ENCODE measurements at places on chromosomes 6 and 20.
A peak's percentile ranks its signal among the peaks of the same experiment; 100 is the strongest.

DNA sequence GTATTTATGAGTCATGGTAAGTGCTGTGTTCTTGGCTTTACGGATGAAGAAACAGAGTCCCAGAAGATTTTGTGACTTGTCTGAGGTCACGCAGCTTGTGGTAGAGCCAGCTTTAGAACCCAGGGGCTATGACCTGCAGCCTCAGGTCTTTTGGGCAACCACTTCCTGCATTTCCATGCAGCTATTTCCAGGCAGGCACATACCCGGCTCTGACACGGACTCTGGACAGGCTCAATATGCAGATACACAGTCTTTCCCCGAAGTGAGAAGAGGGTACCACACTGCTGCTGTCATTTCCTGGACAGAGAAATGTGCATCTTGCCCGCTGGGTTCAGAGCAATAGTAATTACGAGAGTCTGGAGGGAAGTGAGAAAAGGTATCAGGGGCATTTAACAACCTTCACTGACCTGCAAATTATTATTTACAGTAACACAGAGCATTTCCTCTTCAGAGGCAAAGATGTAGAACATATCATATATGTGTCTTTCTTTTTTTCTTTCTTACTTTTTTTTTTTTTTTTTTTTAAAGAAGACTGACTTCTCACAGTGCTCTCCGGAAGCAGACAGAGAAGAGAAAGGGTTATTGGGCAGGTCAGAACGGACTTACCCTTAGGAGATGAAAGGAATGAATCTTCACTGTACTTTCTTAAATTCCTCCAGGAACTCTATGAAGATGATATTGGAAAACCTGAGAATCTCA is 185.1 kb downstream of the CLIC5 start:
- no peak for DNase-seq

- DNase-seq: no peak
Measured at GRCh38 chr20:19605786-19606485, 152.1 kb upstream of the RIN2 start.

- DNase-seq: no peak
Measured at GRCh38 chr6:53854843-53855567, 60.2 kb downstream of the LRRC1 start.

DNA sequence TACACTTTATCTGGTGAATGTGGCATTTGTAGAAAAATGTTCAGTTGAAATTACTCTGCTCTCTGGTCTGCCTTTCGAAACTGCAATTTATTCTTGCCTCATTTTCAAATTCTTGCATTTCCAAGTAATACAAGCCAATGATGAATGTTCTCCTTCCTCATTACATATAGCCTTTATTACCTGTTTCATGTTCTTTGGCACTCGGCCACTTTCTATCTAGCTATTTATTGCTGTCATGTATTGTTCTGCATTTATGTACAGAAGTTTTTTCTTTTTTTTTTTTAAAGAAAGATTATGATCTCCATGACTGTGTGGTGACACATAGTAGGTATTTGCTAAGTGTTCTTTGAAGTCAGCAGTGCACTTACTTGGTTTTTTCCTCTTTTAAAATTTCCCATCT is 261.4 kb downstream of the ZFAND3 start:
- DNase-seq: no peak

DNA sequence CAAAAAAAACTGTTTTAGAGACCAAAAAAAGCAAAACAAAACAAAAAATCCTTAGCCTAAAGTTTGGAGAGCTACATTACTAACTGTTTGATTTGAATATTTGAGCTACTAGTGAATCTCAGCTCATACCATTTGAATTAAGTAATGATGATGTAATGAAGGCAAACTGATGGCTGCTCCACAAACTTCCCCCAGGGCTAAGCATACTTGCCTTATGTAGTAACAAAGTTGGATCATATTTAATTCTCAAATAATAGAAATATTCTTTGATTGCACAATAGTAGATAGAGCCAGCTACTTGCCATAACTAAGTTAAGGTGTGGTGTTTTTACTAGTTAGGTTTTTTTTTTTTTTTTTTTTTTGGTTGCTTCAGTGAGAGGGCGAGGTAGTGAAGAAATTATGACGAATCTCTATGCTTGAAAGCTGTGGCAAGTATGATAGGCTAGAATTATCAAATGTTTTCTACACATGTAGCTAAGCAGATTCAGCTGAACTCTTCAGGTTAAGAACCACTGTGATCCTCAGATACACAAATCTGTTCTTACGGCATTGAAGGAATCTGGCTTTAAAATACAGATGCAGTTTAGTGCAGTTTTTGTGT is 2.9 kb downstream of the RAB32 start:
- no peak for DNase-seq

DNA sequence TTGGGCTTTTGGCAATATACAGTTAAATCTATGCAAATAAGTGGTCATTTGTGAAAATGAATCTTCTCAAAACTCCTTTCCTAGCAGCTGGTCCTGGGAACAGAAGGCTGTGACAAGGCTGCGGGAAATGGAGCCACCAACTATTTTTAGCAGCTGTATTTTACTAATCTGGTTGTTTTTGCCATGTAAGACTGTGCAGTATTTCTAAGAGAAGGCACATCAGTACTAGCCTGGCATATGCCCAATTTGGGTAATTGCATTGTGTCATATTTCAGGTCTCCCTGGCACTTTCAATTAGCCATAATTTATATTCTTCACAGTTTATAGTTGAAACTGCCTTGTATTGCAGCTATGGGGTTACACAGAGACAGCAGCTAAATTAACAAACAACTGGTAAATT is 109.6 kb downstream of the MANEA start:
- DNase-seq: no peak

DNA sequence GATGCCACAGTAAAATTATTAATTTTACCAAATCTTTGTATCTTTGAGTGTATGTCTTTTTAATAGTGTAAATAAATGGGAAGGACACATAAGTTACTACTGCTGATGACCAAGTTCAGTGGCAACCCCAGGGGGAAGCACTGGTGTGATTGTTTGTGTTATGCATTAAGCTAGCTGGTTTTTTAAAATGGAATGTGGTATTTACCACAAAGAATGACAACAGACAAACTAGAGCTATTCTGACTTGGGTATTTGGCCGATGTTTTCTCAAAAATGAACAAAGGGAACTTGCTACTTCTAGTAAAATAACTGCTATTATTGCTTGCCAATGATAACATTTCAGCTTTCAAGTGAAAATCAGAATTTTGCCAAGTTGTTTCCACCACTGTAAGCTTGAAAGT is 2.9 kb downstream of the FNDC1 start:
- DNase-seq: no peak

DNA sequence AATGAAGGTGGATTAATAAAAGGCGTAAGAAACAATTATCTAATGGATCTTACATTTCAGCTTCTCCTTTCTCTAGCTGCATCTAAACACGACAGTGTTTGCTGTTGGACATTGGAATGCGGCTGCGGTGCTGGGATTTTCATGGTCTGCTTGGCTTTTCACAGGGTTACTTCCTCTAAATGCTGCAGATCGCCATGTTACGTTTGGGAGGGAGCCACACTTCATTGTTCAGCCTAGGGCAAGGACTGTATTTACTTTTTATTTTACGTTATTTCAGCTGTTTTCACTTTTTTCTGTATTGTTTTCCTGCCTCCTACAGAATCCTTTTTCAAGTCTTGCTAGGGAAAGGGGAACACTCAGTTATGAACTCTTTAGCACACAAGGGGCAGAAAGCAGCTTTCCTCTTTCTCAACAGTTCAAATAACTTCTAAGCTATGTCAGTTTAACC is 97.9 kb upstream of the MTHFD1L start:
- DNase-seq: no peak

DNA sequence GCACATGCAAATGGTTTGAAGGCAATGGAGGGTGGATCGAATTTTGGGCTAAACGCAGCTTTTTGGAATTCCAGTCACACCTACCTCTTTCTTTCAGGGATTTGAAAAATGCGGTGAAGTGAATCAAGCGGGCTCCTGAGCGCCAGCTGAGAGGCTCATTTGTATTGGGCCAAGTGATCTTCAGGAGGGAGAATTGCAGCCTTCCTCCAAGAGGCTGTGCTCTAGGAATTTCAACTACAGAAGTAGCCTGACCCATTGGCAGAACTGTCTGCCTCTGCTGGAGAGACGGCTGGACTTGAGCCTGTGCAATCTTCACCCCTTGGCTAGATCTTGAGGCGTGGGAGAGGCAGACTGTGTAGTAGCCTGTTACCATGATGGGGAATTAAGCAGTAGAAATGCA is 5.7 kb upstream of the TIAM2 start:
- no peak for DNase-seq

DNA sequence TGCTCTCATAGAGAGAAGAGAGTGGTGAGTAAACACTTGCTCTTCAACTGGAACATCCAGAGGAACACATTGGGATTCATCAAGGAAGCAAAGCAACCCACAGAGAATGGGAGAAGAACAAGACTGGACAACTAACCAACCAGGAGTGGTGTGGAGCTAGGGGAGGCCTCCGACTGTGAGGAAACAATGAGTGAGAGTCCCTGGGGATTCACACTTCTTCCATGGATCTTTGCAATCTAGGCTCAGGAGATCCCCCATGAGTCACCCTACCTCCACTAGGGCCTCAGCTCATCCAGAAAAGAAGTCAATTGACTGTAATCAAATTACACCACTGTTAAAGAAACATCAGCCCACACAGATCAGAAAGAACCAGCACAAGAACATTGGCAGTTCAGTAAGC is 42.3 kb upstream of the CLVS2 start:
- no peak for DNase-seq

DNA sequence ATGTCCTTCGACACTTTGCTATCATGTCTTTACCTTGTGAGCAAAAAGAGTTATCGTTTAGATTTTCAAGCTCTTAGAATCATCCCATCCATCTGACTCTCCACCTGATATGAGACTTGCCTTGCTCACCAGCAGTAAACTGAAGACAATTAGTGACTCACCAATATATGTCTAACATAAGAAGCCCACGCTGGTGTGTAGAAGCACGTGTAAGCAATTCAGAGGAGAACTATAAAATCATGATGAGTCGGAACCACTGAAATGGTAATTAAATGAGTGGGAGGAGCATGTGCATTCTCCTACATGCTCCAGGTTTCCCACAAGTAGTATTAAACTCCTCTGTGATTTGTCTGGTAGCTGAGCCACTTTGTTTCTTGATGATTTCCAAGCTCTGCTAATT is 181.6 kb upstream of the RNF217 start:
- DNase-seq: no peak

DNA sequence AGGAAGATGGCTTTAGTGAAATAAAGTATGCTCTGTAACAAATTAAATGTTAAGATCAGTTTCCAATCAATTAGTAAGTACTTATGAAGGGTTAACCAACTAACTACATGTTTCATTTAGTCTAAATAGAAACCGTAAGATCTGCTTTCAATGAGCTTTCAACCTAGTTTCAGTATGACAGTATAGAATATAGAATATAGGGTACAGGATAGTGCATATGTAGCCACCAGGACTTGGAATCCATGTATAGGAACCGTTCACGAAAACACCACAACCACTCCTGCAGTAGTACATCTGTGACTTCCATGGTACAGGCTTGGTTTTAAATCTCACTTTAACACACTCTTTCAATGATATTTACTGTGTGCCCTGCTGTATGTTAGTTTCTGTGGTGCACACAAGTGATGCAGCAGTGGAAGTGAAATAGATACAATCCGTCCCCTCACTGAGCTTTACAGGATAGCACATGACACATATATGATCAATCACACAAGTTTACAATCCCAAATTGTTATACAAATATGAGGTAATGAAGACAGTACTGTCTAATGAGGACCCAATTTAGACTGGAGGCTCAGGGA is 479.7 kb upstream of the MARCKS start:
- DNase-seq: no peak

GRCh38 chr6:48151142-48151541 is 40.1 kb upstream of the PTCHD4 start:
- no peak for DNase-seq

- DNase-seq: no peak
Measured at GRCh38 chr6:163311830-163312229, 102.7 kb upstream of the QKI start.

DNA sequence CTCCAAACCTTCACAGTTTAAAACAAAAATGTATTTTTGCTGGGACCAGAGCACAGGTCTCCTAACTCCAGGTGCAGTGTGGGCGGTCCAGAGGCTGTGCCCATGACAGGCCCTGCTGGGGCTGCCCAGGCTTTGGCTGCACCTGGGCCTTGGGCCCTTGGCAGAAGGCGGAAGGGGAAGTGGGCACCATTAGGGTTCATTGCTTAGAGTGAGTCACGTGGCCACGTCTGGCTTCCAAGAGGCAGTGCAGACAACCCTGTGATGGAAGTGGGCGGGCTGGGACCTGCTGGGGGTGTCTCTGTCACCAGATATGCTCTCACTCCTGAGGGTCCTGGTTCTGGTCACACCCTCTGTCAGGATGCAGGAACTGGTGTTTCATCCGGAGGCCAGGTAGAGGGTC is 302.2 kb downstream of the QKI start:
- DNase-seq: no peak

- no peak for DNase-seq
Measured at GRCh38 chr6:157436219-157436943, 55.4 kb downstream of the ZDHHC14 start.

DNA sequence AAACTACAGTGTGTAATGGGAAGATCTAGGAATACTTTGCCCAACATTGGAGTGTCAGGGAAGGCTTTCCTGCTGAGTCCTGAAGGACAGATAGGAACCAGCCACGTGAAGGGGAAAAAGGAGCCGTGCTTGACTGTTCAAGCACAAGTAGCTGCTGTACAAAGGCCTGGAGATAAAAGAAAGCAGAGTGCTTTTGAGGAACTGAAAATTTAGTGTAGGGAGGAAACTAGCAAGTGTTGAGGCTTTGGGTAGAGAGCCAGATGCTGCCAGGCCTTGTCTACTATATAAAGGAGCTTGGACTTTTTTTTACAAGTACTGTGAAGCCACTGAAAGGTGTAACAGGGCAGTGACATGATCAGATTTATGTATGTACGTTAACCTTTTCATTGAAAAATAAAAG is 39.0 kb downstream of the DSE start:
- DNase-seq: no peak

GRCh38 chr20:33621717-33622400 is 40.3 kb upstream of the C20orf144 start:
- DNase-seq: no peak

DNA sequence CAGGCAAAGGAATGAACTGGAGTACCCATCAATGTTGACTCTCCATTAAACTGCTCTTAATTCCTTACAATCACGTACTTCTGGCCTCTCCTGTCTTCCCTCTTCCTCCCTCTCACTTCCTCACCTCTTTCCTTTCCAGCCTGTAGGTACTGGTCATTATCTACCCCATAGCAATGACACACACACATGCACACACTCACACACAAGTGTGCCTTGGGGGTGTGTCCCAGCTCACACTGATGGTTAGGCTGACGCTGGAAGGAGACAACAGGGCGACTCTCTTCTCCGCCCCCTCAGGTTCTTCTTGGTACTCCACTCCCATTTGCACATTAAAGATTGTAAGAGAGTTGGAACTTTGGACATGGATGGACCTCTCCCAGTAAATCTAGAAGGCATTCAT is 14.0 kb upstream of the SERPINB9 start:
- DNase-seq: no peak

- peak; percentile 77 for DNase-seq
Measured at GRCh38 chr6:20661721-20662120, 127.5 kb downstream of the CDKAL1 start.

DNA sequence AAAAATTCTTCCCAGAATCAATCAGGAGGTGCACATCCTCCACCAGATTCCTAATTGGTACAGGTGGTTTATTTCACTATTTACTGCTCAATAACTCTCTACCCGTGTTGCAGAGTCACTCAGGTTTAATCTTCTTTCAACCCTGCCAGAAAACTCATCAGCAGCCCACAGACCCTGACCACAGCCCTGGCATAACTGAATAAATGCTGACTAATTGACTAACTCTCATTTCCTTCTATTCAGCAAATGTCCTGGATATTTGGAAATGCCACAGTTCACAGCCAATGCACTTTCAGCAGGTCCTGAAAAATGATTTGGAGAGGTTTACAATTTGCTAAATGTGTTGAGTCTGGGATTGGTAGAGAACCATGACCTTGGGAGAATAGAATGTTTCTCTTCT is 62.3 kb downstream of the TRMT6 start:
- DNase-seq: no peak

All from DMS 273 treated with DMSO at 0.1 percent for 48 hours (cell line).